CD4-positive, alpha-beta T cell treated with Interleukin-17A for 4 hours (primary cell): ENCODE measurements at places on chromosomes 16 and 17.

GRCh38 chr17:66548158-66548557, 245.7 kb downstream of the PRKCA start:
- peak; percentile 69 for DNase-seq

DNA sequence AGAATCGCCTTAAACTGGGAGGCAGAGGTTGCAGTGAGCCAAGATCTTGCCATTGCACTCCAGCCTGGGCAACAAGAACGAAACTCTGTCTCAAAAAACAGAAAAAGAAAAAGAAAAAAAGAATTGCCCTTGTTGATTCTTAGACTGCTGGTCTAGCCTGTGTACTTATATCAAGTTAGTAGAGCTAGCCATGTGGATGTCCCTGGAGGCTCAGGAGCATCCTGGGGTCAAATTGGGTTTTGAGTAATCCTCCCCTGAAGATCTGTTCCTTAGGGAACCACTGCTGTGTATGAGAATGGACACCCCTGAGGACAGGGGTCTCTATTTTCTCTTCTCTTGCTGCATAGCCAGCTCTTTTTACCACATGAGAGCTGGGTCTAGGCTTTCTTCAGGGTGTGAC, 21.5 kb downstream of the SLC7A6OS start:
- DNase-seq, result no peak

DNA sequence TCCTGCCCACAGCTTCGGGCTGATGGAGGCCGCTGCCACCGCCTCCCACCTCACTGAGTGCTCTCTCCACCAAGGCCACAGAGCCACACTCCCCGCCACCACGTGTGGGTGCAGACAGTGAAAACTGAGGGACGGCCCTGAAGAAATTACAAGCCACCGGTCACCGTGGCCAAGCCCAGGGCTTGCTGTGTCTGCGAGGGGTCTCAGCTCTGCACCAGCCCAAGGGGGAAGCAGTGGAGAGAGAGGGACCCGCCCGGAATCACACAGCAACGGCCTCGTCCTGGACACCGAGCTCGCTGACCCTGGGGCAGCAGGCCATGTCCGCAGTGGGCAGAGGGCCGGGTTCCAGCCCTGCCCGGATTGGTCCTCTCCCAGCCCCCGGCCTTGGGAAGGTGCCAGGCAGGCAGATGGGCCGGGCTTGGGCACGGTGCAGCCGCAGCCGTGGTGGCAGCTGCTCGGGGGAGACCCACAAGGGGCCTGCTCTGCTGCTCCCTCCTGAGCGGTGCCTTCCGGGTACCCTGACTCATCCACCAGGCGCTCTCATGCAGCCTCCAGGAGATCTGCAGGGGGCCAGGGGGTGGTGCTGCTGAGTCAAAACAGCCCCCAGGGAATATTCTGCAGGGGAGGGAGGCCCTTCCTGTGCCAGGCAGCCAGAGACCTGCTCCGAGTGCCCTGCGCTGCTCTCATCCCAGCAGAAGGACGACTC, 52.0 kb downstream of the CBFA2T3 start:
- peak; percentile 33 for DNase-seq

- no peak for DNase-seq
Measured at GRCh38 chr17:3885271-3885670, 7.6 kb downstream of the CAMKK1 start.

DNA sequence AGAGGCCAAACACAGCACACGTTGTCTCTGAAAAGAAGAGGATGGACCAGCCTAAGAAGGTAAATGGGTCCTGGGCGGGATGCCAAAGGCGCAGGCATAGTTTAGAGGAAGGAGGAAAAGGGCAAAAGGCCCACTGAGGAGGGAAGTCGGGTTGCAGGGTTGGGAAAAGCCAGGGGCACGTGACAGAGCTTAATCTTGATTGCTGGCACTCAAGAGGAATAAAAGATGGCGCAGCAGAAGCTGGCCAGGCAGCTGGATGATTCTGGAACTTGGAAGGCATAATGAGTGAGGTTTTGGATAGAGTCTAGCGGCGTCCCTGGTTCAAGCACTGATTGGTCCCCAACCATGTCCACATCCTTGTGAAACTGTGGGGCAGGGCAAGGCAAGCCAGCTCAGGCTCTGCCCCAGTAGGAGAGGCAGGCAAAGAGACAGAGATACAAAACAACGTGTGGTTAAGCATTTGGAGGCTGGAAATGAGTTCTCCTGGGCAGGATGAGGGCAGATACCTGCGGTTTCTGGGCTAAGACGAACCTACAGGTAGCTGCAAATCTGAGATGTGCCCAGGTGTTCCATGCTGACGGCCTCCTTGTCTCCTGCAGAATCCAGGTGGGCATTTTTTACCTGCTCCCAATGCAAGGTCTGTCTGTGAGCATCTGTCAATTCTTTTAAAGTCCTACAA, 52.7 kb upstream of the CIBAR2 start:
- no peak for DNase-seq

GRCh38 chr16:10182222-10183053, at the start of gene GRIN2A:
Gene GRIN2A (minus strand): TSS chr16:10182428. CDS start chr16:10180411, 2,017 bp downstream.
- DNase-seq, result no peak

GRCh38 chr17:76272541-76273444, 7.6 kb downstream of the UBALD2 start:
- peak; percentile 40 for DNase-seq

- no peak for DNase-seq
Measured at GRCh38 chr17:55388842-55389241, 32.8 kb downstream of the MMD start.

DNA sequence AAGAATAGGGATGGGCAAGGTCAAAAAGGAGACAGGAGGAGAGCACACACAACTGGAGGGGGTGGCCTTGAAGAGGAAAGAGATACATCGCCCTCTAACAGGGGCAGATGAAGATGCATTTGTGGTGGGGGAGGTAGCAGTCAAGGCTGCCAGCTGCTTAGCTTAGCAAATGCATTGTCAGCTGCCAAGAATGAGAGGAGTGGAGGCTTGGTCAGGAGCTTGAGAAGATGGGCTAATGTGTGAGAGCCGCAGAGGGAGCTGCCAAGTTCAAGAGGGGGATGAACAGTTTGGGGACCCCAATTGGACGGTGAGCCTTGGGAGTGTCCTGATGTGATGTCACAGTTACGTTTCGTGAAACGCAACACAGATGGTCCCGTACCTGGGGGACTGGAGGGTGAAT, 28.9 kb upstream of the GNA13 start:
- DNase-seq, result no peak

DNA sequence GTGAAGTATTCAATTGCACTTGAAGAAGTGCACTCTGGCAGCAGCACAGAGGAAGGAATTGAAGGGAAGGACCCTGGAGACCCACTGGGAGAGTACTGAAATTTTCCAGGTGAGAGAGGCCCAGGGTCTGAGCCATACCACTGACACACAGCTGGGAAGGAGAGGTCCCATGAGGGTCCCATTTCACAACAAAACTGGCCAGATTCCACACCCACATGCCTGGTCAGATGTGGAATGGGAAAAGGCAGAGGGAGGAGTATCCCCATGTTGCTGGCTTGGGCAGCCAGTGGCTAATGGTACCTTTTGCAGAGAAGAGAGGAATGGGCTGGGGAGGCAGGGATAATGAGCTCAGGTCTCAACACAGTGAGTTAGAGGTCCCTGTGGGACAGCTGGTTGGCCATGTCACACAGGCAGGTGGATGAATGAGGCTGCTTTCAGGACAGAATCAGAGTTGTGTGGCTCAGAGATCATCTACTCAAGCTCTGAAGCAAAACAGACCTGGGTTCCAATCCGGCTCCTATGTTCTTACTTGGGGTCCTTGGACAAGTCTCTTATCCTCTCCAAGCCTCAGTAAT, 26.2 kb upstream of the NGFR start:
- no peak for DNase-seq

GRCh38 chr16:56743840-56744239, 13.9 kb downstream of the NUP93 start:
- no peak for DNase-seq

DNA sequence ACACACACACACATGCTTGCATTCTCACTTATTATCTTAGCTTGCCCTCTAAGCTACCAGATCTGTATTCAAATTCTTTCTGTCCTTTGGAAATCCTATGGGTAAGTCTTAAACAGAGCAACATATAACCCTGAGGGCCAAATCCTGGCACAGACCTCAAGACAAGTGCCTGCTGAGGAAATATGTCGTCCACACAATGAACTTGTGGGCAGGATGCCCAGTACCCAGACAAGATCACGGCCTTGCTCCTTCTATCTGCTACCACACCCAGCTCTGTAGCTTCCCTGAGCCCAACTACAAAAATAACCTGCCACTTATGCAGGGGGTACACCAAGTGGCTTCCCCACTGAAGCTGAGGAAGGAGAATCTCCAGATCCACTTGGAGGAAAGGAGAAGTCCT, 37.3 kb upstream of the FA2H start:
- DNase-seq, result no peak

DNA sequence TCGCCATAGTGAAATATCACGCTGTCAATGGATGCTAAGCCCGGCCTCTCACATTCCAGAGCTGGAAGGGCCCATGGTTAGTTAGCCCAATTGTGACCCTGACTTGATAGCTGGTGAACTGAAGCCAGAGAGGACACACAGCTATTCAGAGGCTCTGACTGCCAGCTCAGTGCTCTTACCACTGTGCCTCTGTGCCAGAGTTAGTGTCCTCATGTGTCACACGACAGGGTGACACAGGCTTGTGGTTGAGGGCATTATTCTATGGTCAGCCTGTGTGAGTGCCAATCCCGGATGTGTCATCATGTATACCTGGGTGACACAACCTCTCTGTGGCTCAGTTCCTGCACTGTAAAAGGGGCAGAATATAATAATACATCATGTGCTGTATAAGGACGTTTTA, 2.5 kb upstream of the MT1X start:
- peak; percentile 14 for DNase-seq

GRCh38 chr16:56222474-56222997, 31.2 kb downstream of the GNAO1 start:
- DNase-seq, result no peak

- DNase-seq, result no peak
Measured at GRCh38 chr17:75142236-75142971, 10.9 kb upstream of the NT5C start.

- peak; percentile 90 for DNase-seq
Measured at GRCh38 chr17:81101614-81102306, 63.5 kb upstream of the PVALEF start.

GRCh38 chr17:336110-337021, 16.2 kb downstream of the RPH3AL start:
- DNase-seq, result peak; percentile 80

DNA sequence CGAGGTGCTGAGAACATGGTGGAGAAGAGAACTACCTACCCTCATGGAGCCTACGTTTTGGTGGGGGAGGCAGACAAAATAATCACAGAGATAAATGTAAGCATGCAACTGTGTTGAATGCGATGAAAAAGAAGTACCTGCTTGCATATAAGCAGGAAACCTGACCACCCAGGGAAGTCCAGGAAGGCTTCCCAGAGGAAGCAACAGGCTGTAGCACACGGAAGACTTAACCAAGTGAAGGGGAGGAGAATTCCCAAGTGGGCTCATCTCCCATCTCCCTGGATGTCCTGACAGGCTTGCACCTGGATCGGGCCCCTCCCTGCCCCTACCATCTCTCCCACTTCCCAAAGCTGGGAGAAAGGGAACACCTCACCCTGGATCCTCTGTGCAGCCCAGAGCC, 2.0 kb downstream of the SCRN2 start:
- DNase-seq, result no peak

DNA sequence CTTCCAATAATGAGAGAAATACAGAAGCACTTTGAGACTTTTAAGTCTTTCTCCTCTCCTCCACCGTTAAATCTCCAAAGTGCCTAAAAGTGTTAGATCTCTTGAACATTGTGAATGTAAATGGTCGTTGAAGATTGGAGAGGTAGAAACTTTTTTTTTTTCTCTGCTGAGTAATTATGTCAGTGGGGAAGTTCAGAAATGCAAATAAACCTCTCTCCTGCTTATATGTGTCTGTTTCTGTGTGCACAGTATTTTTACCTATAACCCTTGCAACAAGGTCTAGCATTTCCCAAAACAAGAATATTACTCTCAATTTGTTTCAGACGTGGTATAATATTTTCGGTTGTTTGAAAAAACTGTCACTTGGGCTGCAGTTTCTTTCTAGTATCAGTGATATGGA, 833.6 kb upstream of the CDH8 start:
- no peak for DNase-seq
